ENCODE measurements at places on chromosomes 12 and 14.
A peak's percentile ranks its signal among the peaks of the same experiment; 100 is the strongest.

- no peak for DNase-seq
Measured at GRCh38 chr14:29810064-29810463, 117.6 kb downstream of the PRKD1 start.

- no peak for DNase-seq
Measured at GRCh38 chr12:68521848-68522502, 88.7 kb upstream of the RAP1B start.

GRCh38 chr12:113373969-113374368, 15.6 kb downstream of the PLBD2 start:
- DNase-seq = peak; percentile 46

DNA sequence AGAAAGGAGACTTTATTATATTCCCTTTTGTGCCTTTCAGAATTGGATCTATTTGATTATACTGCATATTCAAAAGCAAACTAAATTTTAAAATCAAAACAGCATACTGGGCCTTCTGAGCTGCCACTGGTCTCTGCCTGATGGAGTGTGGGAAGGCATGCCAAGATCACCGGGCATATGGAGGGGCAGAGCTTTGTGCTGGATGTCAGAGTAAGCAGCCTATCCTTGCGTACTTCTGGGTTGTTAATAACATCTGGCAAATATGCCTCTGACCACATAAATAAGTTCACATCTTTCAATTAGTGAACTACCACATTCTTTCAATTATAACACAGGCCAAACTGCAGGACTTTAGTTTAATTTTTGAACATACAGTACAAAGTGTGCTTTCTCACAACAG, 18.3 kb downstream of the MLH3 start:
- no peak for DNase-seq

- no peak for DNase-seq
Measured at GRCh38 chr14:32809255-32809654, 129.4 kb upstream of the NPAS3 start.

GRCh38 chr12:2919249-2919648, 28.6 kb downstream of the TULP3 start:
- no peak for DNase-seq

DNA sequence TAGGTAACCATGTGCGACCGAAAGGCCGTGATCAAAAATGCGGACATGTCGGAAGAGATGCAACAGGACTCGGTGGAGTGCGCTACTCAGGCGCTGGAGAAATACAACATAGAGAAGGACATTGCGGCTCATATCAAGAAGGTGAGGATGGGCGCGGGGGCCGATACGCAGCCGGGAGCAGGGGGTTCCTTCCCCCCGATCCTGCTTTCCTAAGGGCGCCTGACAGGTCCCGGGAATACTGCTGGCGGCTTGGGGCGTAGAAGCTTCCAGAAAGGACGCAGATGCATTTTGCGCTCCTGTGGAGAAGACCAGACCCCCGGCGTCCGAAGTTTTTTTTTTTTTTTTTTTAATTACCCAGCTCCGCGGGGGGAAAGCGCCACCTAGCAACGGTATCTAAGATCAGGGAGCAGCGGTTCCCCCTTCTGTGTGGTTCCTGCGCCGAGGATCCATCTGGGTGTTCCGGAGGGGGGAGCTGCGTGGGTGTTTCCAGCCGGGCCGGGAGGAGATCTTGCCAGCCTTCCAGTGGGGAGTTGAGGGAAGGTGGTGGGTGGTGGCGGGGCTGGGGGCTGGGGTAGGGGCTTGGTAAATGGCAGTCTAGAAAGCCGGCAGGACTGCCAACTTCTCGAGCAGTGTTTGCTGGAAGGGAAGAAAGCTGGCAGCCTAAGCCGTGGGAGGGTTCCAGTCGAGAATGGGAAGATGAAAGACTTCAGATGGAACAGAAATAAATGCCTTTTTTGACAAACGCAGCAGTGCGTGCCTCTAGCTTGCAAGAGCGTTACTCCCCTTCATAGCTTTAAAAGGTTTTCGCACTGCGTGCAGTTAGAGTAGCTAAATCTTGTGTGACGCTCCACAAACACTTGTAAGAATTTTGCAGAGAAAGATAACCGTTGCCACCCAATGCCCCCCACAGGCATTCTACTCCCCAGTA, 764 bp downstream of the DYNLL1 start:
- DNase-seq = peak; percentile 72

GRCh38 chr12:57194253-57194652, 22.3 kb upstream of the NXPH4 start:
- no peak for DNase-seq

DNA sequence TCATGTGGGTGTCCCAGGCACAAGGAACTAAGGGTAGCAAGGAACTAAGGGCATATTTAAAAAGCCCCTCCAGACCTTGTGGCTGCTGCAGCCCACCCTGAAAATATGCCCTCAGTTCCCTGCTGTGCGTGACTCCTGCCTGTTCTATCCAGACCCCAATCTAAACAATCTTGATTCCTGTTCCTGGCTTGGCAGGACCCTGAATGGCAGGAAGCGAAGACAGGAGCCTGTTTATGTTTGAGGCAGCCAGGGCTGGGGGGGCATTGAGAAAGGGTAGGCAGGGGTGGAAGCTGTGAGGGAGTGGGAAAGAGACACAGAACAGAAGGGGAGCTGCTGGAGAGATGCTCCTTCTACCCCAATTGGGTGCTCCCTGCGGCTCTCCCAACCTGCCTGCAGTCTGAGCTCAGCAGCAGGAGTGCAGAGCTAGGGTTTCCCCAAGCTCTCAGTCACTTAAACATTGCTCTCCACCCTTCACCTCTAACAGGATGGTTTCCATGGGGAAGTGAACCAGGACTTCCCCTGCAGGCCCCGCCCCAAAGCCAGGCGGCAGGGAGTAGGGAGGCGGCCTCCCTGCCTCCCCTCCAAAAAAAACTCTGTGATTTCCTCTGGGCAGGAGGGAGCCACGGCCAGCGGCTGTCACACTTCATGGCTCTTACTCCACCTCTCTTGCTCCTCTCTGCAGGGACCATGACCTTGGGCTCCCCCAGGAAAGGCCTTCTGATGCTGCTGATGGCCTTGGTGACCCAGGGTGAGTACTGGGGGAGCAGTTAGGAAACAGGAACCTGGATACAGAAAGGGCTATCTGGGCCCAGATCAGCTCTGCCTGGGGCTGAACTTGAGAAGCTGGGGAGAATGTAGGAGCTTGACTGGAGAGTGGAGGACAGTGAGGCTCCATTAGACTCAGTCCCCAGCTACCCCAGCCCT, 4.7 kb downstream of the ACVRL1 start:
- no peak for DNase-seq

DNA sequence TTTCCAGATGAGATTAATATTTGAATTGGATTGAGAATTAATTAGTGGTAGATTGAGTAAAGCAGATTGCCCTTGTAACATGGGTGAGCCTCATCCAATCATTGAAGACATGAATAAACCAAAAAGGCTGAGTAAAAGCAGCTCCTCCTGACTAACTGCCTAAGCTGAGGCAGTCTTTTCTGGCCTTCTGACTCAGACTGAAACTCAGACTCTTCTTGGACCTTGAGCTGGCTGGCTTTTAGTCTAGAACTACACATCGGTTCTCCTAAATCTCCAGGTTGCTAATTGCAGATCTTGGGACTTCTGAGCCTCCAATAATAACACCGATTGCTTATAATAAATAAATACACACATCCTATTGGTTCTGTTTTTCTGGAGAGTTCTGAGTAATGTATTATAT, 24.0 kb downstream of the FKBP11 start:
- DNase-seq = no peak

GRCh38 chr14:67949771-67950170, 130.2 kb downstream of the RAD51B start:
- DNase-seq = no peak

- DNase-seq = no peak
Measured at GRCh38 chr14:69046476-69046860, 67.4 kb upstream of the ACTN1 start.

DNA sequence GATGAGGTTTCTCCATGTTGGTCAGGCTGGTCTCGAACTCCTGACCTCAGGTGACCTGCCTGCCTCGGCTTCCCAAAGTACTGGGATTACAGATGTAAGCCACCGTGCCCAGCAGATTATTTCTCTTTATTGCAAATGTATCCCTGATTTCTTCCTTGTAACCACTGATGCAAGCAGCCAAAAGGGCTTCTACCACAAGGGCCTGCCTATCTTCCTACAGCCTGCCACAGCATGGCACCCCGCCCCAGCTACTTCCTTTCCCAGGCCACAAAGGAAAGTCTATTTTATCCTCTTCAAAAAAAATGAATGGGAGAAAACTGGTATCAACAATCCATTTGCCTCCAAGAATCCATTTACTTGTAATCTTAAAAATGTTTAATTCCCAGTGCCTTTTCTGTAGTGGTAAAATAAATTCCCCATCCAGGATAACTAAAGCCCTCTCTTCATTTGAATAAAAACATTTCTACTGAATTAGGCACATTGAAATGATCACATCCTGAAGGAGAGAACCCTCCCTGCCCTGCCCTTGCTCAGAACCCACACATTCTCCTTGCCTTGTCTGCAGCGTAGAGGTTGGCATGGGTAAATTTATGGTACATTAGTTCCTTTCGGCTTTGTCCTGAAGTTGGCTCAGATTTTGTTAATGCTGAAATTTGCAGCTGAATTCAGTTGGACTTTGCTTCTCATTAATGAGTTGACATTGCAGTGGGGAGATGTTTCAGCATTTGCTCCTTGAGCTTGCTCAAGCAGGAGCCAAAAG, 19.2 kb downstream of the GPHB5 start:
- DNase-seq = no peak

- DNase-seq = no peak
Measured at GRCh38 chr14:53190938-53191337, 37.8 kb upstream of the DDHD1 start.

DNA sequence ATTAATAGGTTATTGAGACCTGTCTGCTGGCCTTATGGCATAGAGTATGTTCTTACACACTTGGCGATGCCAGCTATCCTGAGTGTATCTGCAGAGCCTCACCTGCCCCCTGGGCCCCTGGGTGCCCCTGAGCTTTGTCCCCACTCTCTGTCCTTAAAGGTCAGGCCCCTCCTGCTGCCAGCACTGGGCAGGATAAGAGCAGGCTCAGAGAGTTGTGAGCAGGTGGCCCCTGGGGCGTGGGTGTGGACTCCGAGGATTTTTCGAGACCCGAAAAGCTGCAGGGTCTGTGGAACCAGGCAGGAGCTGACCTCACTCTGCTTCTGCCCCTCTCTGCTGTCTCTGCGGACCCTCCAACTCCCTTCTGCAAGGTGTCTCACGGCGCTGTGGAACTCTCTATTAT, 8.2 kb downstream of the HIP1R start:
- DNase-seq = no peak

GRCh38 chr12:124713436-124714082, 146.1 kb upstream of the NCOR2 start:
- no peak for DNase-seq

GRCh38 chr12:106897981-106898901, 57.5 kb upstream of the TMEM263 start:
- no peak for DNase-seq

GRCh38 chr12:28104316-28104715, 85.9 kb upstream of the CCDC91 start:
- no peak for DNase-seq

DNA sequence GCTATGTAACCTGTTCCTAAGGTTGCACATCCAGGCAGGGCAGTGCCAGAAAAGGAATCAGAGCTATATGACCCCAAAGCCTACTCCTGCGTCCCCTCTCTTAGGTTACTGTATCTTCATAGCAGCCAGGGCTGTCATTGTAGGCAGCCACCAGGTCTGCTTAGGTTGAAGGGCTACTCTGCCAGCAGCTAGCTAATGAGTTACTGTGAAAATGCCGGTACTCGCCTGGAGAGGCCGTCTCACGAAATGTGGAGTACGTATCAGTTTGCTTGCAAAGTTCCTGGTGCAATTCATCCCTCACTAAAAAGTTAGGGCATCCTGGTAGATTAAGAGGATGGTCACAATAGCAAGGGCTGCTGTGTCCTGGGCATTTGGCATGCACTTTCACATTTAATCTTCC, 50.9 kb downstream of the RPH3A start:
- no peak for DNase-seq

Data from hematopoietic multipotent progenitor cell treated with erythropoietin and hydrocortisone succinate and interleukin-3 and kit ligand, for 8 days (in vitro differentiated cells).